ENCODE measurements at places on chromosomes 6 and 20. TPM values are rescaled to one million over a fixed set of nuclear protein-coding genes. Genes with fewer than 3 reads are reported as not detected.

Gene BTNL2
- not detected for polyA plus RNA-seq

DNA sequence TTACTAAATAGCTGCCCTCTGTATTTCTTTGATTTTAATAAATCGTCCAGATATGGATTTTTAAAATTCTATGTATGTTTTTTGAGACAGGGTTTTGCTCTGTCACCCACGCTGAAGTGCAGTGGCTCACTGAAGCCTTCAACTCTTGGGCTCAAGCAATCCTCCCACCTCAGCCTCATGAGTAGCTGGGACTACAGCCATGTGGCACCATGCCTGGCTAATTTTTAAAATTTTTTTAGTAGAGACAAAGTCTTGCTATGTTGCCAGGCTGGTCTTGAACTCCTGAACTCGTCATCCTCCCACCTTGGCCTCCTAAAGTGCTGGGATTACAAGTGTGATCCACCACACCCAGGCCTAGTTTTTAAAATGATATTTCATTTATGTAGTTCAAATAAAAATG, 47.4 kb upstream of the DDR1 start:
- no peak for DNase-seq

DNA sequence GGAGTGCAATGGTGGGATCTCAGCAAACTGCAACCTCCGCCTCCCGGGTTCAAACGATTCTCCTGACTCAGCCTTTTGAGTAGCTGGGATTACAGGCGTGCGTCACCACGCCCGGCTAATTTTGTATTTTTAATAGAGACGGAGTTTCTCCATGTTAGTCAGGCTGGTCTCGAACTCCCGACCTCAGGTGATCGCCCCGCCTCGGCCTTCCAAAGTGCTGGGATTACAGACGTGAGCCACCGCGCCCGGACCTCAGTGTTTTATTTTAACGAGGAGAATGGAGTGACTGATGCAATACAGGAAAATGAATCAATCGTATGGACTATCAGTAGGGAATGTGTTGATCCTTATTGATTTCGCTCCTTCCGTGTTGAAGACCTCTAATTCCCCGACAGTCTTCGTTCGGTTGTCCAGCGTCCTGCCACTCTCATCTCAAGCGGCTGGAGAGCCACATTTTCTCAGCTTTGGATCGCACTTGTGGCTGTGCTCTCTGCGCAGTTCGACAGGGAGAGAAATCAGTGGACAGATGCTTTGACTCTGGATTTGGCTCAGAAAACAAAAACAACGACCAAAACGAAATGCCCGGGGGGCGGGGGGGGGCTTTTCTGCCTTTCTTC, 166.2 kb downstream of the TRIM27 start:
- DNase-seq = no peak

Gene CPXM1
- polyA plus RNA-seq = 58.3 TPM

DNA sequence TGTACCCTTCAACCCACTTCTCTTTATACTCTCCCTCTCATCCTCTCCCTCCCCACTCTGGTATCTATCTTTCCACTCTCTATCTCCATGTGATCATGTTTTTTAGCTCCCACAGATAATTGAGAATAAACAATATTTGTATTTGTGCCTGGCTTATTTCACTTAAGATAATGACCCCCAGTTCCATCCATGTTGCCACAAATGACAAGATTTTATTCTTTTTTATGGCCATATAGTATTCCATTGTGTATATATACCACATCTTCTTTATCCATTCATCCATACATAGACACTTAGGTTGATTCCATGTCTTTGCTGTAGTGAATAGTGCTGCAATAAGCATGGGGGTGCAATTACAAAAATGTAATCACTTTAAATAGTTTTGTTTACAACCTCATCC, 62.3 kb downstream of the LY86 start:
- no peak for DNase-seq

DNA sequence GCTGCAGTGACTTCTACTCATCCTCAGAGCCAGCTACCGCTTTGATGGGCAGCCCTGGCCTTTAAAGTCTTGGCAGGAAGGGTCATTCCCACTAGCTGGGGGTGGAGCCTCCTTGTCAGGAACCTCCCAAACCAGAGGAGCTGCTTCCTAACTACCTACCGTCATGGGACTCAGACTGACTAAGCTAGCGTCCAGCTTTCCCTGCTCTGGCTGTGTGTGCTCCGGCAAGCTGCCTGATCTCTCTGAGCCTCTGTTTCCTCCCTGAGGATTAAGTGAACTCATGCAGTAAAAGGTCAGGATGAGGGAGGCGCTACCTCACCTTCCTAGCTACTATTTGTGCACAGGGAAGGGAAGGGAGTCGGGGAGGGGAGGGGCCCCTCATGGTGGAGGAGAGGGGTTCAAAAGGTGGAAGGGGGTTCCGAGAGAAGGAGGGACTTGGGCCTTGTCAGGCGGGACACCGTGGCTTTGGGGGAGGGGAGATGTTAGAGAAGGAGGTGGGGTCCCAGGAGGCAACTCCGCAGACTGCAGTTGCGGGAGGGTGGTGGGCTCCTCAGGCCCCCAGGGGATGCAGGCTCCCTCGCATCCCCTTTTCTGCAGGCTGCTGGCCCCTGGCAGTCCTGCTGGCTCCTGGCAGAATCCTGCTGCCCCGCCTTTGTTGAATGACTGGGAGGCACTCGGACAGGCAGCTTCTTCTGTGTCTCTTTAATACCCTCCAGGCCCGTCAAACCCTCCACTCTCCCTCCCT, 9.8 kb downstream of the DUSP15 start:
- DNase-seq = no peak

GRCh38 chr6:163738725-163739407, 324.3 kb downstream of the QKI start:
- DNase-seq = no peak

Gene DPM1
- 72.1 TPM for polyA plus RNA-seq

DNA sequence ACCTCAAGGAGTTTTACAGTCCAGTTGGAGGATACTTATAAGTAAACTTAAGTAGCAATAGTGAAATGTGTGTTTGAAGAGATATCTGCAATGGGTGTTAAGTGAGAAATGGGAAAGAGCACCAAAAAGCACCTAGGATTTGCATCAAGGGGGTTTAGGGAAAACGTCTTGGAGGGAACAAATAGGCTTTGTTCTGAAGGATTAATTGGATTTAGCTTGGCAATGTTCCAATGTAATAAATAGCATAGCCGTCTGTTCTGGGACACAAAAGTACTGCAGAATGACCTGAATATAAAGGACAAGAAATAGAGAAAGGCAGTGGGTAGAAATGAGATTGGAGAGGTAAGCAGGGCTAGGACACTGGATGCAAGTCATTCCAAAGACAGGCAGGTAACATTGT, 2.8 kb upstream of the MYO6 start:
- DNase-seq = no peak

DNA sequence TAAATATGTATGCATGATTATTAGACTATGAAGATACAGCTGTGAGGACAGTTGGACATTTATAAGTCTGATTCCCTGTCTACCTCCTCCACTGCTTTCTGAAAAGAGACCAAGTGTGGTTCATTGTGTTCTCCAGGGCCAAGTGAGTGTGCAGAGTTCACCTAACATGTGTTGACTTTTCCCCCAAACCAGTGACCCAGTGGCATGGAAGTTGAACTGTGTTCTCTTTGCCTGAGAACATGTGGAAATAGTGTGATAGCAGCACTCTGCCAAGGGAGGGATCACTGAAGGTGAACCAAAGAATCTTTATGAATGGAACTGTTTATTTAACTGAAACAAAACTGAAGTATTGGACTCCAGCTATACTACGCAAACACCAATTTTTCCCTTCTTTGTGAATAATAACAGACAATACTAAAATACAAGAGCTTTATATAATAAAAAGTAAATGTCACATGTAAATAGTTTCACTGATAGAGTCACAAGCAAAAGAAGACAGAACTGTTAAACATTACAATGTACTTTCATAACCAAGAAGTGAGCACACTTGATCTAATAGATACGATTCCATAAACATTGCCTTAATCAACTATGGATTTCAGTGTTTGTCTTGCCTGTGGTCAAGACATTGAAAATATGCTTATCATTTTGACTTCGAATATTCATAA, 200.3 kb upstream of the FUT9 start:
- DNase-seq = no peak

DNA sequence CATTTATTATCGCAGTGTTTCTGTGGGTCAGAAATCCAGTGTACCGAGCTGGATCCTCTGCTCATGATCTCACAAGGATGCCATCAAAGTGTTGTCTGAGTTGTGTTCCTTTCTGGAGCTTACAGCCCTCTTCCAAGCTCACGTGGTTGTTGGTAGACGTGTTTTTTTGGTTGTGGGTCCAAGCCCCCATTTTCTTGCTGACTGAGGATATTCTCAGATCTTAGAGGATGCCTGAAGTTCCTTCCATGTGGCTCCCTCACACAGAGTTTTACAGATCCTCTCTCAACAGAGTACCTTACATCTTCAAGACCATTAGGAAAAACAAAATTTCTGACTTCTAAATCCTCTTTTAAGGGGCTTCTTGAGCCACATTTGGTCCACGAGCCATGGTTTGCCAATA, 78.1 kb downstream of the TINAG start:
- DNase-seq = no peak

DNA sequence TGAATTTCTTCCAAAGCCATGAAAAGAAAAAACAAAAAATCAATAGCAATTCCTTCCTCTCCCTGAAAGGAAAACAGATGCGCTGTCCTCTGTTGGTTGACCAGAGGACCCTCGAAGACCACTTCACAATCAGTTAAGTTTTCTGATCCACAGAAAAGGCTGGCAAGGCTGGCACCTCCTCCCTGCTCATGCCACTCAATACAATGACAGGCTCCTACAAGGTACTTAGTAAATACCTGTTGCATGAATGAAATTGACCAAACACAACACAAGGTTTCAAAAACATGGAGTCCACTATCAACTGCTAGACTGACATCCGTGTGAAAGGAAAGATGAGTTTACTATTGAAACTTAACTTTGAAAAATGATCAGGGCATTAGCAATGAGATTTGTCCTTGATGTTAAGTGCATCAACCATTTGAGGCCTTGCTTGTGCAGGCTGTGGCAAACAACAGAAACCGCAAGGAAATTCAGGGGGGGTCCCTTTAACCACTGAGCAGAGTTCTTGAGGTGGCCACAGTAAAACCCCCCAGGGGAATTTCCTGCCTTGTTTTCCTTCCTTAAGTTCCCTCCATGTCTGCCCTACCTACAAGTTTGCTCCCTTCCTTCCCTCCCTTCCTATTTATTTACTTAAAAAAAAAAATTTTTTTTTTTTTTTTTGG, 27.9 kb upstream of the RTF2 start:
- no peak for DNase-seq

DNA sequence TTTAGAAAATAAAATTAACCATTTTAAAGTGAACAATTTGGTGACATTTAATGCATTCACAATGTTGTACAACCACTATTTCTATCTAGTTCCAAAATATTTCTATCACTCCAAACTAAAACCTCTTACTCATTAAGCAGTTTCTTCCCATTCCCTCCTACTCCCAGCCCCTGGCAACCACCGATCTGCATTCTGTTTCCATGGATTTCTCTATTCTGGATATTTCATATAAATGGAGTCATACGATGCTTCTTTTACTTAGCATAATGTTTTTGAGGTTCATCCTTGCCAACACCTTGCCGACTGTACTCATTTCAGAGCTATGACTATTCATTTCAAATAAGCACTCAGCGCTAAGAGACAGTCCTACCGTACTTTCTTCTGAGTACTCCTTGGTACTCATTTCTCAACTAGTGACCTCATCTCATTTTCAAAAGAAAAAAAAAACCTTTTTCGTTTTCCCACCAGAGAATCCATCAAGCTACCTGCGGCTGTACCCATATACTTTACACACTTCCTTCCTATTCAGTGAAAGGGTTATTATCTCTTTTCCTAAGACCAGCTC, 259.2 kb downstream of the UTRN start:
- no peak for DNase-seq

- peak; percentile 82 for DNase-seq
Measured at GRCh38 chr20:37914672-37915433, 11.9 kb downstream of the VSTM2L start.

DNA sequence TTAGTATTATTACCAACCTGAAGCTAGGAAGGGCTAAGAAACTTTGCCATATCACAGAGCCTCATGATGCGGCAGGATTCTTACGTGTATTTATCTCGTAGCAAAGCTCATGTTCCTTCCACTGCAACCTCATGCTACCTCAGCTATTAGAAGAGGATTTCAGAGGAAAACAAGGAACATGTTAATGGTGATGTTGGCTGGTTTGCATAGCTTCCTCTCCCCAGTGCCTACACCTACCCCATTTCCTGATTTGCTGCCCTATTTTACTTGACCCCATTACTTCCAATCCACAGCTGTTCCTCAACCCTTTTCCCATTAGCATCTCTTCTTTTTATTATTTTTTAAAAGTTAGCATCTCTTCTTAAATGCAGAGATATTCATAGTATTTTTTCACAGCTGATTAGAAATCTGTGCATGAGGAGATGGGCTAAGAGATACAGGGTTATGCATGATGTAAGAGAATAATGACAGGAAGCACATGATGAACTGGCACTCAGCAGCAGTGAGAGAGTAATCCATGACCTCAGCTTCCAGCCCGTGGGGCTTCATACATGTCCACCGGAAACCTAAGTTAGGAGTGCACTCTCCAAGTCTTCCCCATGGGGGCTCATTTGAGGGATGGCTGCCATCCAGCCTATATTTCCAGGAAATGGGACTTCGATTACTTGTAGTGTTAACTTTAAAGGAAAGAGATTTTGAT, 106.1 kb upstream of the ASF1A start:
- no peak for DNase-seq

GRCh38 chr6:33175436-33176069, 16.7 kb downstream of the COL11A2 start:
- no peak for DNase-seq

DNA sequence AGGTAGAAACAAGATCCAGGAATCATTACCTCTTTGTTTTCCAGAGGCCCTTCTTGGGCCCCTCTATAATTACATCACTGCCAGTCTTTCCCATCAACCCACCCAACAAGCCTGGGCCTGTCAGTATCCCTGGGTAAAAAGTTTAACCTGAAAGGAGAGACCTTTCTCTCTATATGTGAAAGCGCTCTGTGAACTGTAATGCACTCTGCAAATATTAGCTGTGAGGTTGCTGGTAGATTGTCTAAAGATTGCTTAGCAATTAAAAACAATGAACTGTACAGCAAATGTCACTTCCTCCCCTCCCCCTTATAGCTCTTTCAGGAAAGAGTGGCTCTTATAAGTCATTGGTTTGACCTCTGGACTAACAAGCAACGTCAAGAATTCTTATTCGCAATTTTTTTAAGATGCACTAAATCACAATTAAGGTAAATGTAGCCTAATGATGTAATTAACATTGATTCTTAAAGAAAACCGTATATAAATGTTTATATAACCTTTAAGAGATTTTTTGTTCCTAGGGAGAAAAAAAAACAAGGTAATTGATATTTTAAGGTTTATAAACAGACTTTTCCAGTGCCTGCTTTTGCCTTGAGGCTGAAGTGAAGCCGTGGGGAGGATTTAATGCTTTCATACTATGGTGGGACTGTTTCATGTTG, 18.4 kb downstream of the ECT2L start:
- DNase-seq = no peak

Gene ALDH5A1
- polyA plus RNA-seq = 3.0 TPM

DNA sequence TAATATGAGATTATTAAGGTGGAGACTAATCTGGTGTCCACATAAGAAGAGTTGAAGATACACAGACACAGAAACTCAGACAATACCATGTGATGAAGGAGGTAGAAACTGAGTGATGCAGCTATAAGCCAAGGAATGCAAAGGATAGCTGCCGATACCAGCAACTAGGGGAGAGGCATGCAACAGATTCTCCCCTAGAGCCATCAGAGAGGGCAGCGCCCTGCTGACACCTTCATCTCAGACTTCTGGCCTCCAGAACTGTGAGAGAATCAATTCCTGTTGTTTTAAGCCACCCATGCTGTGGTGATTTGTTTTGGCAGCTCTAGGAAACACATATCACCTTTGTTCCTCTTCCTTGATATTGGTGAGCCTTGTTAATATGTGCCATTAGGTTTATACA, 41.5 kb downstream of the STXBP5 start:
- DNase-seq = no peak

All from SK-N-SH (cell line).